ENCODE measurements at places on chromosomes 13 and 19.

- DNase-seq, result no peak
Observed at GRCh38 chr13:80082396-80083080, 258.4 kb downstream of the SPRY2 start.

- no peak for DNase-seq
Observed at GRCh38 chr13:40148101-40148500, 492.6 kb downstream of the COG6 start.

DNA sequence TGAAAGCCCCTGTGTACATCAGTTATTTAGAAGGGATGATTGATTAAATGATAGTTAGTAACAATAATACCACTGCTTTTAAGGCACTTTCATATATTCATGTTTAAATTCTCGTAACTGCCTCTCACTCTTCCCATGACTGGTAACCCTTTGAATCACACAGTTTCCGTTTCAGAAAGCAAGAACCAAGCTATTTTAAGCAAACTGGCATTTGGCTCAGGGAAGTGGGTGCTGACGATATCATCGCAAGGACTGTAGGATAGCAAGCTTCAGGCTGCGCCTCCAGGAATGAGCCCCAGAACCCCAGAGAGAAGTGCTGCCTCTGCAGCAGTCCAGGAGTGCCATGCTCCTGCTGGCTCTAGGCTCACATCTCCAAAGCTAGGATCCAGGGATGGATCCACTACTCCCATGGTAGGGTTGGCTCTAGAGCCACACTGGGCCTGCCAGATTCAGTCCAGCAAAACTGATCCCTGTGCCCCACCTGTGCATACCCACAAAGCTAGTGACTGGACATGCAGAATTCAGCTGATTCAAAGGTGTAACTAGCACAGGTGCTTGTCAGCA, 313.5 kb downstream of the SLC7A1 start:
- no peak for DNase-seq

GRCh38 chr13:99322297-99323103, 15.3 kb upstream of the GPR183 start:
- DNase-seq, result no peak

DNA sequence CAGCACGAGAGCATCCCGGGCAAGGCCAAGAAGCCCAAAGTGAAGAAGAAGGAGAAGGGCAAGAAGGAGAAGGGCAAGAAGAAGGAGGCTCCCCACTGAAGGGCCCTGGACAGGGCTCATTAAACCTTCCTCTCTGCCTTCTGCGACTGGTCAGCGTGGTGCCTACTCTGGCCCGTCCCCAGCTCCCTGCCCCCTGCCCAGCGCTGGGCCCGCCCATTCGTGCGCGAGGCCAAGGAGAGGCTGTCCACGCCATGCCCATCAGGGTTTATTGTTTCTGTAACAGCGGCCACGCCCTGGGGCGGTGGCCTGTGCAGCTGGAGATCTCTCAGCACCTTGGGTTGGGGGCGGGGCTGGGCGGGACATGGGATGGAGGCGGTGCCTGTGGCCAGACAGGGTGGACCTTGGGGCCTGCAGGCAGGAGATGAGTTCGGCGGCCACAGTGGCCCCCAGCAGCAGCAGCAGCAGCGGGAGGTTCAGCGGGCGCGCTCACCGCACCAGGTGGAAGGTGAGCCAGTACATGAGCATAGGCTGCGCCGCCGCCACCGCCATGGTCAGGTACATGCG, 897 bp downstream of the C19orf33 start:
- DNase-seq, result no peak

DNA sequence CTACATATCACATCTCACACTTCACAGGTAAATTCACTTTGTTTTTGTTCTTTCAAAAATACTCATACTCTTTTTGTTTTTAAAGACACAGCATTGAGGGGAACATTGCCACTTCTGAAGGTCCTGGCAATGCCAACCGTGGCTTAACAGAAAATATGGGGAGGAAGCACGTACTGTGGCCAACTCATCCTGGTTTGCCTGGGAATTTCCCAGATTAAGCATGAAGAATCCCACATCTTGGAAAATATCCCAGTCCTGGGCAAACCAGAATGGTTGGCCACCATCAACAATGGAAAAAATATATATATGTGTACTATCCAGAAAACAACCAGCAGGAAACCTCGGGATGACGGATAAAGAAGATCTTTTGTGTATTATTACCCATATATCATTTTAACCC, 1032.2 kb upstream of the SLC10A2 start:
- DNase-seq, result no peak

Measured in activated T-helper 1 cell treated with anti-CD3 and anti-CD28 coated beads, Interleukin-2, amount 50 U/mL, for 16 hours (primary cell).